ENCODE measurements at places on chromosomes 1 and 21. TPM values are rescaled to one million over a fixed set of nuclear protein-coding genes. Genes with fewer than 3 reads are reported as not detected.

- H3K27me3 ChIP-seq: peaks cover 2% of the 10 kb centered on the region
- H3K27ac ChIP-seq: no peak overlapping the region
Observed at GRCh38 chr1:21090463-21090862, 86.2 kb downstream of the EIF4G3 start.

Gene WNT2B
- 4.0 TPM for total RNA-seq

Gene DPT
- total RNA-seq: not detected

Gene TEX38
- not detected for total RNA-seq

GRCh38 chr1:19156676-19157075 lies 53.4 kb downstream of the UBR4 start:
- no peak overlapping the region for H3K4me3 ChIP-seq
- H3K27me3 ChIP-seq: peaks cover 1% of the 10 kb centered on the region
- H3K27ac ChIP-seq: no peak overlapping the region
- H3K4me1 ChIP-seq: no peaks in the 10 kb centered on the region
- no peak for DNase-seq

Gene GBP6
- not detected for total RNA-seq

- peaks cover 5% of the 10 kb centered on the region for H3K4me1 ChIP-seq
- no peak for DNase-seq
- H3K27ac ChIP-seq: peak overlapping the region; percentile 15
- H3K36me3 ChIP-seq: no peaks in the 10 kb centered on the region
- H3K27me3 ChIP-seq: peaks cover 3% of the 10 kb centered on the region
Observed at GRCh38 chr1:26353210-26353859, 595 bp downstream of the CRYBG2 start.

GRCh38 chr1:114627107-114627506 lies 42.7 kb downstream of the DENND2C start:
- H3K36me3 ChIP-seq: no peaks in the 10 kb centered on the region
- no peak overlapping the region for H3K27ac ChIP-seq
- no peaks in the 10 kb centered on the region for H3K27me3 ChIP-seq
- no peaks in the 10 kb centered on the region for H3K4me1 ChIP-seq
- DNase-seq: no peak

GRCh38 chr1:81409780-81410274 lies 390.9 kb upstream of the ADGRL2 start:
- no peaks in the 10 kb centered on the region for H3K27me3 ChIP-seq
- peaks cover 17% of the 10 kb centered on the region for H3K4me1 ChIP-seq
- H3K27ac ChIP-seq: no peak overlapping the region

DNA sequence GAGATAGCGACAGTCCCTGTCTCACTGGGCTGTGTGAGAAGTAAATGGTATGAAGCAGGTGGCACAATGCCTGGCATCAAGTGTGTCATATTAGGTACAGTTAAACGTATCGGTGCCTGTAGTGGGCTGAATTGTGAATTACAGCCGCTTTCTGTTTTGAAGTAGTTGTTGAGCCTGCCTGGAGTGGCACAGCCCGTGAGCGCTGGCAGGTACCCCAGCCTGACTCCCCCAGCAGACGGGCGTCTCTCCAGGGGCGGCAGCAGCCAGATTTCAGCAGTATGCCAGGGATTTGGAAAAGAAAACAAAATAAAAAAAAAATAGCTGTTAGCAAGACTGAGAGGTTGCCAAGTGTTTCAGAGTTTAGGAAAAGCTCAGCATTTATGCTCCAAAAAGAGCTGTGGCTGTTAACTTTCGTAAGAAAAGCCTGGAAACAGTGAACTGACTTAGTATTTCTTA lies 26.6 kb upstream of the GPR153 start:
- H3K27me3 ChIP-seq: peaks cover 2% of the 10 kb centered on the region
- no peak overlapping the region for H3K27ac ChIP-seq
- peaks cover 8% of the 10 kb centered on the region for H3K4me1 ChIP-seq
- H3K36me3 ChIP-seq: no peaks in the 10 kb centered on the region

Gene PCBP3
- total RNA-seq: 72.7 TPM

DNA sequence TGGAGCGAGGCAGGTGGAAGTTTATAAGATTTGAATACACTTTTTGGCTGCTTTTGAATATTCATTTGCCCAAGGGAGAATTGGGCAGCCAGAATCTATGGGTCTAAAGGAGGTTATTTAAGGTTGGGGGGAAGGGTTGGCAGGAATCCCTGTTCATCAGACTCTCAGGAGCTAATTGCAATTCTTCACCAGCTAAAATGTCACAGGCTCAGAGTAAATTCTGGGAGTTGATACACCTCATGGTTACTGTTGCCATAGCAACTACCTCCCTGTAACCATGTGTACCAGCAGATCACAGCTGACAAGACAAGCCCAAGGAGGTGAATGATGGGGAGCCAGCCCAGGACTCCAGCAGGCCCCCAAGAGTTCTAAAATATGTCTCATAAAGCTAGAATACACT lies 75.5 kb downstream of the CAMK2N1 start:
- H3K36me3 ChIP-seq: no peaks in the 10 kb centered on the region
- peaks cover 8% of the 10 kb centered on the region for H3K27me3 ChIP-seq
- H3K4me1 ChIP-seq: peaks cover 11% of the 10 kb centered on the region
- H3K27ac ChIP-seq: no peak overlapping the region
- no peak for DNase-seq

GRCh38 chr1:203913073-203913521 lies 51.7 kb downstream of the SNRPE start:
- no peak for DNase-seq
- no peak overlapping the region for H3K27ac ChIP-seq
- no peaks in the 10 kb centered on the region for H3K4me1 ChIP-seq
- no peaks in the 10 kb centered on the region for H3K36me3 ChIP-seq
- H3K27me3 ChIP-seq: peaks cover 1% of the 10 kb centered on the region
- H3K4me3 ChIP-seq: no peak overlapping the region

Gene ZRANB2
- total RNA-seq: 81.0 TPM

Gene NGF
- total RNA-seq: 0.83 TPM

DNA sequence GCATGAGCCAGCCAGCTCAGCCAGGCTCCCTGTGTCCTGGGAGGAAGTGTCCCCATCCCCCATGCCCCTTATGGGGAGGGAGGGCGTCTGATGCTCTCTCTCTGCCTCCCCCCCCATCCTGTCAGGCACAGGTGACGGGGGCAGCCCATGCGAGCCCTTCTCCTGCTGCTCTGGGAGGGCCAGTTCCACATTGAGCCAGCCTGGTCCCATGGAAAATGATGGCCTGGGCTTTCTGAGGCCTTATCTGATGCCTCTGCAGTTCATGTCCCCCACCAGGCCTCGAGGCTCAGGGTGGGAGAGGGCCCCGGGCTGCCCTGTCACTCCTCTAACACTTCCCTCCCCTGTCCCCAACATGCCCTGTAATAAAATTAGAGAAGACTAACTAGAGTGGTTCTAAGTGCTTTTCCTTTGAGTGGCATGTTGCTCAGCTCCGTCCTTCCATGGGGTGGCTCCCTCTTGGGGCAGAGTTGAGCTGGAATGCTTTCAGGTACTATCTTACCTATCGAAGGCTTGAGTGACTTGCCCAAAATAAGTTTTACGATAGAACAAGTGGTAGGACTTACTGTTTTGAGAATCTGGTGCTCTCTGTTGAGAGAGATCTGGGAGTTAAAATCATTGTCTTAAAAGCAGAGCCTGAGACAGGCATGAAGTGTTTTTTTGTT lies 1.8 kb upstream of the MTFR1L start:
- peaks cover 30% of the 10 kb centered on the region for H3K4me1 ChIP-seq
- DNase-seq: no peak
- H3K36me3 ChIP-seq: no peaks in the 10 kb centered on the region
- H3K27ac ChIP-seq: peak overlapping the region; percentile 93

- H3K36me3 ChIP-seq: no peaks in the 10 kb centered on the region
- peaks cover 13% of the 10 kb centered on the region for H3K4me1 ChIP-seq
- H3K27me3 ChIP-seq: no peaks in the 10 kb centered on the region
- H3K27ac ChIP-seq: no peak overlapping the region
- DNase-seq: no peak
Observed at GRCh38 chr1:9869831-9870251, 40.2 kb downstream of the CTNNBIP1 start.

DNA sequence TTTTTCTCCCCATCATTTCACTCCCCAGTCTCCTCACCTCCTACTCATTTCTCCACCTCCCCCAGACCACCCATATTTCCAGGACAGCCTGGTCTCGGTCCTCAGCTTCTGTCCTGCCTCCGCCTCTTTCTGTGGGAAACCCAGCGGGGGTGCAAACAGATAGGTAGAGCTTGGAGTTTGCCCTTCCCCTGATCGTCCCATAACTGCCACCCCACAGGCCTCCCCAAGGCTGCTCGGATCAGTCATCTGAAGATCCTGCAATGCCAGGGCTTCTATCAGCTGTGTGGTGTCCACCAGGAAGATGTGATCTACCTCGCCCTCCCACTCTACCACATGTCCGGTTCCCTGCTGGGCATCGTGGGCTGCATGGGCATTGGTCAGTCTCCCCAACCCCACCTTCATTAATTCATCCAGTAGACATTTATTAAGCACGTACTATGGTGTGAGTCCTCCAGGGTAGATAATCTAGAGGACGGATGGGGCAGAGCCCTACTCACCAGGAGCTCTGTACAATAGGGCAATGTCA lies 1.7 kb downstream of the SLC27A3 start:
- no peak for DNase-seq
- no peaks in the 10 kb centered on the region for H3K36me3 ChIP-seq
- H3K27ac ChIP-seq: peak overlapping the region; percentile 62
- H3K4me1 ChIP-seq: peaks cover 12% of the 10 kb centered on the region

DNA sequence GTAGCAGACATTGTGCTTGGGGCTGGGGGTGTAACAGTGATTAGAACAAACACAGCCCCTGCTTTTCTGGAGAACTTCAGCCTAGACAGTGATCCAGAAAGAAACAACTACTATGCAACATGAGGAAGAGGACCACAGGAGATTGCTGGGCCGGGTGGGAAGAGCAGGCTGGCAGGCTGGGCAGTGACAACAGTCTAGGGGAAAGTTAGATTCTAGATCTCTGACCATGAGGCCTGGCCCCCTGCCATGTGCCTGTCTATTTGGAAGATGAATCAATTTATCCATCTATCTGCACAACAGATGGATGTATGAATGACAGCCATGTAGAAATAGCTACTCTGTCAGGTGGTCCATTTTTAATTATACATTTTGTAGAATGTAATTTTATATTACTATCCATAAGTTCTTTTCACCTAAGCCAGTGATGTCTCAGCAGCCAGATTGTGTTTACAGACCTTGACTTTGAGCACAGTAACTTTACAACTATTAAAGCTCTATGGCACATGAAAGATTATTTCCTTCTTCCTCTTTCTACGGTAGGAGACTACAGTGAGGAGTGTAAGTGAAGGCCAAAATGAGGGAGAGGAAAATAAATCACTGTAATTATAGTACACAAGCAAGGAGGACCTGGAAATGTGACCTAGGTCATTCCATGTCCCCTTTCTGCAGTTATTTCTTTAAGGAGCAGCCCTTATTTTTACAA lies 15.5 kb downstream of the CLIC6 start:
- H3K4me1 ChIP-seq: no peaks in the 10 kb centered on the region
- peaks cover 12% of the 10 kb centered on the region for H3K36me3 ChIP-seq
- no peak overlapping the region for H3K27ac ChIP-seq
- DNase-seq: no peak
- no peaks in the 10 kb centered on the region for H3K27me3 ChIP-seq
- H3K4me3 ChIP-seq: no peak overlapping the region

Gene BLZF1
- 15.7 TPM for total RNA-seq

Gene OR2L3
- total RNA-seq: 0.15 TPM

DNA sequence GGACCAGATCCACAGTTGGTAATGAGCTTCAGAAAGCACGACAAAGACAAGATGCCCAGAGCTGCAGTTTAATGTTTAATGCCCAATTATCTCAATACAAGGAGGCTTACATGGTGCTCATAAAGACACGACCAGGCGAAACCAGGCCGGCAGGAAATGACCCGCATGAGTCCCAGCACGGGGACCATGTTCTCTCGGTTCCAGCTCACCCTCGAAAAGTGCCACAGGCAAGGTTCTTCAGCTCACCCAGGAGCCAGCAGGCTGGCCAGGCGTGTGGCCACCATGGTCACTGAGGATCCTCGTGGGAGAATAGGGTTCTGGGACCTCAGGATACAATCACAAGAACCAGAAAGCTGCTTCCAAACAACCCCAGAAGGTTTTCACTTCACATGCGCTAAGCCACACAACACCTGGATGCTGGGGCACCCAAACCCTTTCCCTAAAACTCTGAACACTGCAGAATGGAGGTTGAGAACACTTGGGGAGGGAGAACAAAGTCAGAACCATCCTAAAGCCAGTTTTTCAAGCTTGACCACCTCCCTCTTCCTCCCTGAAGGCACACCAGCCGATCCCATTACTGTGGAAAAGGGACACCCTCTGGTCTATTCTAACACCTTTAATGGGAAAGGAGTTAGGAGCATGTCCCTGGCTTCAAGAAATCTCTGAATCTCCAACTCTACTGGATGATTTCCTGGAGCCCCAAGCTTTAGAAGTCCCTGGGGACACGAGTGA lies 22.6 kb upstream of the ASAP3 start:
- no peak for DNase-seq
- no peaks in the 10 kb centered on the region for H3K36me3 ChIP-seq
- H3K27ac ChIP-seq: peak overlapping the region; percentile 54
- H3K4me3 ChIP-seq: no peak overlapping the region

Gene SRSF10
- total RNA-seq: 158 TPM

DNA sequence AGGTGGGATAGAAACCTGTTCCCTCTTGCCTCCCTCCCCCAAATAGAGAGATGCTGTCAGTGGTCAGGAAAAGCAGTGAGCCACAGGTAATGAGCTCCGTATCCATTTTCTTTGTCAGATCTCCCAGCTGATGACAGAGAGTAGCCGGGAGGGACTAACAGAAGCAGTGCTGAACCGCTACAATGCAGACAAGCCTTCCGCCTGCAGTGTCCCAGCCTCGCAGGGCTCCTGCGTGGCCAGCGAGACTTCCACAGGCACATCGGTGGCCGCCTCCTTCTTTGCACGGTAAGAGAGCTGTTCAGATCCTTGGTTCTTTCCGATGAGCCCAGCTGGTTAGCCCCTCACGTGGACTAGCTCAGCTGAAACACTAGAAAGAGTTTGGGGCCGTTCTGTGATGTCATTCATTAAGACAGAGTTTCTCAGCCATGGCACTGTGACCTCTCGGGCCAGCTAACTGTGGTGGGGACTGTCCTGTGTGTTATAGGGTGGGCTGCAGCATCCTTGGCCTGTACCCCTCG lies 264.7 kb downstream of the KIF26B start:
- no peaks in the 10 kb centered on the region for H3K27me3 ChIP-seq
- no peak overlapping the region for H3K27ac ChIP-seq
- H3K4me3 ChIP-seq: no peak overlapping the region
- no peak for DNase-seq
- no peaks in the 10 kb centered on the region for H3K36me3 ChIP-seq

Gene NUAK2
- 8.0 TPM for total RNA-seq

- H3K36me3 ChIP-seq: no peaks in the 10 kb centered on the region
- peaks cover 24% of the 10 kb centered on the region for H3K4me1 ChIP-seq
- H3K27ac ChIP-seq: no peak overlapping the region
- H3K27me3 ChIP-seq: peaks cover 1% of the 10 kb centered on the region
- no peak for DNase-seq
Observed at GRCh38 chr1:21332554-21333311, 42.5 kb upstream of the ECE1 start.

Gene TMEM81
- 9.3 TPM for total RNA-seq

Gene DNASE2B
- total RNA-seq: not detected

Gene DTL
- total RNA-seq: 7.4 TPM

GRCh38 chr1:234956821-234957329 lies 171.8 kb downstream of the TOMM20 start:
- H3K27me3 ChIP-seq: peaks cover 11% of the 10 kb centered on the region
- peak; percentile 47 for DNase-seq
- peak overlapping the region; percentile 18 for H3K4me3 ChIP-seq
- peaks cover 43% of the 10 kb centered on the region for H3K4me1 ChIP-seq
